ENCODE measurements at places on chromosomes 6 and 20.

- DNase-seq = no peak
Observed at GRCh38 chr20:62286493-62287064, 16.2 kb upstream of the ADRM1 start.

DNA sequence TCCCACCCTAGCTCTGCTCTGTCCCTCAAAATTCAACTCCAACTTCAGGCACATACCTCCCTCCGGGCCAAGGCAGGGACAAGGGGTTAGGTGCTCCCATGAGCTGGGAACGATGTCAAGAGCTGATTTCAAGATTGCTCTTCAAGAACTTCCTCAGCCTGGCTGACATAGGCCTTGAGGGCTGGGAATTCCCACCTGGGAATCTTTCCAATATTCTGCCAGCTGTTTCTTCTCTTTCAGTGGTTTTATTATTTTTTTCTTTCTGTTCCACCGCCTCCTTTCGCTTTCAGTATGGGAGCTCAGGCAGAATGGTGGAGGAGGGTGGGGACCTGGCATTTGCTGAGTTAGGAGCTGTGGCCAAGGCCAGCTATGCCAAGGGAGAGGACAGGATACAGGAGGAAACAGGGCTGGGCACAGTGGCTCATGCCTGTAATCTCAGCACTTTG, 33.7 kb downstream of the SRSF3 start:
- DNase-seq = no peak

DNA sequence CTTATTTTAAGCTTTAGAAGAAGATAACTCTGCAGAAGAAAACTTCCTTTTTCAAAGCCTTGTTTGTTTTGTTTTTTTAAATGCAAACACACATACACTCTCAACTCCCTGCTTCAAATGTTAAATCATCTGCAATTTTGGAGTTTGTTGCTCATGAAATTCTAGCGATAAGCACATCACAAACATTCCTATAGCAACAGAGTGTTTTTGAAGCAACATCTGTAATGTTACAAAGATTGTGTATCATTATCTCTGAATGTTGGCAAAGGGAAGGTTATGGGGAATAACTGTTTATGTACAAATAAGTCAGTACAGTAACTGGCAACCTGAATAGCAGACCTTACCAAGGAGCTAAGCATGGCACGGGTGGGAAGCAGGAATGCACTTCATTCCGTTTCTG, 84.8 kb upstream of the MRPS10 start:
- DNase-seq = no peak

- DNase-seq = no peak
Observed at GRCh38 chr20:51276296-51276695, 253.4 kb upstream of the KCNG1 start.

GRCh38 chr6:114032721-114033120, 61.8 kb upstream of the HDAC2 start:
- no peak for DNase-seq

GRCh38 chr6:139977887-139978332, 603.5 kb upstream of the CITED2 start:
- no peak for DNase-seq

Measured in NCI-H1436 treated with DMSO at 0.1 percent for 48 hours (cell line).